ENCODE measurements at places on chromosomes 2 and 18. TPM values are rescaled to one million over a fixed set of nuclear protein-coding genes. Genes with fewer than 3 reads are reported as not detected.
A peak's percentile ranks its signal among the peaks of the same experiment; 100 is the strongest.

- no peak for DNase-seq
These were observed 208.0 kb upstream of the FBXO11 start for GRCh38 chr2:48114256-48114655.

GRCh38 chr2:61885896-61886603 lies 2.4 kb downstream of the CCT4 start:
- no peak for DNase-seq

DNA sequence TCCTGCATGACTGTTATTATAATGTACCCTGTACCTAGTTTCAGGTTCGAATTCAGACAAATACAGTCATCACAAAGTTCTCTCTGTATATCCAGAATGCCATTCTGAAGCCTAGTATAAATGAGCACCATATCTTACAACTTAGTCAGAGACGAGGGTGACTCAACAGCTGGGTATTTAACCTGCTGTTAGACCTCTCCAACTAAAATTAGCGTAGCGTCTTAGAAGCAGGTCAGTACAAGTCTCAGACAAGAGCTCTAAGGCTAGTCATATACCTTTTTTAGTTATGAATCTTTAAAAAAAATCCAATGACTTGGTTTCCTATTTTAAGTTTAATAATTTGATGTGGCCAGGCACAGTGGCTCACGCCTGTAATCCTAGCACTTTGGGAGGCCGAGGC lies 74.1 kb downstream of the CABYR start:
- no peak for DNase-seq

The RALBP1 gene
- 51.9 TPM for total RNA-seq

- DNase-seq = no peak
These were observed 122.0 kb downstream of the WDSUB1 start for GRCh38 chr2:159164457-159164911.

DNA sequence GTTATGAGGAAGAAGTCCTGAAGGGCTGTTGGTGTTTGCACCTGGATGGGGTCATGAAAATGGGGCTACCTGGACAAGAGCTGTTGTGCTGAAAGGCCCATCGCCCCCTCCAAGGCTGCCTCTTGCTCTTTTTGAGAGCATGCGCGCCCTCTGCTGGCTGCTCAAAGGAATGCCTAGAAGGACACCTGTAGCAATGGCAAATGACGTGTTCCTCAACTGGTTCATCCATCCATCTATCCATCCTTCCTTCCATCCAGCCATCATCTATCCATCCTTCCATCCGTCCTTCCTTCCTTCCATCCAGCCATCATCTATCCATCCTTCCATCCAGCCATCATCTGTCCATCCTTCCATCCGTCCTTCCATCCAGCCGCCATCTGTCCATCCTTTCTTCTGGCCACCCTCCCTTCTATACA lies 17.2 kb upstream of the RPL31 start:
- DNase-seq = peak; percentile 68

The DOK6 gene
- 4.0 TPM for total RNA-seq

- DNase-seq = no peak
These were observed 176.7 kb downstream of the SOX11 start for GRCh38 chr2:5868931-5869330.

The DPYSL5 gene
- total RNA-seq = 201 TPM

DNA sequence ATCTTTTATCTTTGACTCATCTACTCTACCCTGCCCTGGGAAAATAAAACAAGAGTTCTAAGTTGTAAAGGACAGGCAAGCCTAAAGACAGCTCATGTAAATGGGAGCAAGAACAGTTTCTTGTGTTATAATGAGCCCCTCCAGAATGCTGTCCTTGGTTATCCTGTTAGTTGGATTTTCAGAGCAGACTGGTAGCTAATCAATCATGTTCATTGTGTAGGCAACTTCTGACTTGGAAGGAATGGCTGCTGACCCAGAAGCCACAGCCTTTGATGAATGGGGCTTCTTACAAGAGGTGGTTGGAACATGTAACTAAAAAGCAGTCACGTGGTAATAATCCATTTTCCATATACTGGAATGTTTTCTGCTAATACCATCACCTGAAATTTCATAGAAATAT lies 254.2 kb downstream of the AGPS start:
- DNase-seq = no peak

The POTEJ gene
- total RNA-seq = not detected

DNA sequence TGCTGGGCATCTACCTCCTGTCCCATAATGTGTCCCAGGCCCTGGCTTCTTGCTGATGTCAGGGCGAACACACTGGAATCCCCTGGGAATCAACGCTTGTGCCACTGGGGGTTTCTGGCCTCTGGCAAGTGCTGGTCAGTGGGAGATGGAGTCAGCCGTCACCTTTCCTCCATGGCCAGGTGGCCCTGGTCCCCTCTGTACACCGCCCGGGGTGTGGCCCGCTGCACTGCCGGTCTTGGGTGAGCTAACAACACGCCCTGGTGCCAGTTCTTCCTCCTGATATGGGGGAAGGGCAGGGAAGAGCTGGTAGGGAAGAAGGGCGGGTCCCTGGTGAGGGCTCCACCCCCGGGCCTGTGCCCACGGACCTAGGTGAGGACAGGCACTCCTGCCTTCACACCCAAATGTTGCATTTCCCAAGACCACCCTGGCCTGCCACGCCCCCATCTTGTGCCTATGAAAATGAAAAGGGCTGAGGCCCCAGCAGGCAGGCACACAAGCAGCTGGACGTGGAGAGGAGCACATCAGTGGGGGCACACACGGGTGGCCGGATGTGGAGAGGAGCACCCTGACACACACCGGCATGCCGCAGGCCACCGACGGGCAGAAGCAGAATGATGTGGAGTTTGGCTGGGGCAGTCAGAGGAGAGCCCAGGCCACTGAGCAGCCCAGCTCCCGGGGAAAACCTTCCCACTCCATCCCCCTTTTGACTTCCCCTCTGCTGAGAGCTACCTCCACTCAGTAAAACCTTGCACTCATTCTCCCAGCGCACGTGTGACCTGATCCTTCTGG lies 140.5 kb downstream of the ASB1 start:
- no peak for DNase-seq

The TANC1 gene
- 13.2 TPM for total RNA-seq

The CASP8 gene
- 2.5 TPM for total RNA-seq

- no peak for DNase-seq
These were observed 1.0 kb upstream of the GPR35 start for GRCh38 chr2:240624011-240624949.

DNA sequence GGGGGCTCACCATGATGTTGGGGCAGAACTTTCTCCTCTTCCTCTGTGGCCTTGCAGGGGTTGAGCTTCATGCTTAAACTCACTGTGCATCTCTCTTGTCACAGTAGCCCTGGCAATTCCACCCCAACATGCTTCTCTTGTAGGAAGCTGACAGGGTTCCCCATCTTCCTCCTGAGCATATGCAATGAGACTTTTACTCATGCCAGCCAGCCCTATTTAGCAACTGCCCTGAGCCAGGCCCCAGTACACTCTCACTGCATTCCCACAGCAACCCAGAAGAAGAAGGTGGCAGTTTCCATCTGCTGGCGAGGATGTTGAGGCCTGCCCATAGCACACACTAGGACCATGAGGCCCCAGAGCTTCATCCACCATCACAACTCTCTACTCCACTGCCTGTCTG lies 72.2 kb upstream of the TEX51 start:
- no peak for DNase-seq

GRCh38 chr2:175057078-175057685 lies 52.0 kb upstream of the CHN1 start:
- no peak for DNase-seq

The C1QL2 gene
- total RNA-seq = not detected

- no peak for DNase-seq
These were observed 157.1 kb downstream of the BAZ2B start for GRCh38 chr2:159459279-159459678.

DNA sequence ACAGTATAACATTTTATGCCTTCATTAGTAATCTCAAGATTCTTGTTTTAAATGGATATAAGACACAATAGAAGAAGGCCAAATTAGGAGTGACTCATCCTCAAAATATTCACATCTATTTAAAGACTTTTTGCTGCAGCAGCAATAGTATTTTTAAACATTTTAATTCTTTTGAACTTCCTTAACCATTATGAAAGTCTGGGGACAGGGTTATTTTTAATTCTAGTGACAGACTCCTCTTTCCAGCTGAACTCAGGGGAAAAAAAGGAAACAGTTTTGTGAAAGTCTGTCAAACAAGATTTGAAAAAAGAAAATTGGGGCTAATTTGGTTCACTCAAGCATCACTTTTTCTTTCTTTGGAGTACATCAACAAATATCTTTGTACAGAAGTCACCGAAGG lies 541.8 kb downstream of the NUP35 start:
- DNase-seq = no peak

- DNase-seq = no peak
These were observed 160.4 kb downstream of the NUP35 start for GRCh38 chr2:183284606-183285005.

- no peak for DNase-seq
These were observed 1.6 kb upstream of the EPC2 start for GRCh38 chr2:148642891-148643416.

GRCh38 chr2:173611121-173611520 lies 256.4 kb downstream of the CDCA7 start:
- no peak for DNase-seq

GRCh38 chr2:141889788-141890187 lies 241.0 kb downstream of the LRP1B start:
- no peak for DNase-seq

- no peak for DNase-seq
These were observed 14.3 kb upstream of the MFF start for GRCh38 chr2:227310756-227311110.

GRCh38 chr2:104504331-104505073 lies 349.4 kb upstream of the POU3F3 start:
- no peak for DNase-seq

GRCh38 chr2:160996584-160996983 lies 163.6 kb upstream of the TANK start:
- no peak for DNase-seq

The CYTIP gene
- total RNA-seq = 0.35 TPM

The RHOB gene
- 150 TPM for total RNA-seq

- no peak for DNase-seq
These were observed 364.8 kb upstream of the MEIS1 start for GRCh38 chr2:66069937-66070720.

DNA sequence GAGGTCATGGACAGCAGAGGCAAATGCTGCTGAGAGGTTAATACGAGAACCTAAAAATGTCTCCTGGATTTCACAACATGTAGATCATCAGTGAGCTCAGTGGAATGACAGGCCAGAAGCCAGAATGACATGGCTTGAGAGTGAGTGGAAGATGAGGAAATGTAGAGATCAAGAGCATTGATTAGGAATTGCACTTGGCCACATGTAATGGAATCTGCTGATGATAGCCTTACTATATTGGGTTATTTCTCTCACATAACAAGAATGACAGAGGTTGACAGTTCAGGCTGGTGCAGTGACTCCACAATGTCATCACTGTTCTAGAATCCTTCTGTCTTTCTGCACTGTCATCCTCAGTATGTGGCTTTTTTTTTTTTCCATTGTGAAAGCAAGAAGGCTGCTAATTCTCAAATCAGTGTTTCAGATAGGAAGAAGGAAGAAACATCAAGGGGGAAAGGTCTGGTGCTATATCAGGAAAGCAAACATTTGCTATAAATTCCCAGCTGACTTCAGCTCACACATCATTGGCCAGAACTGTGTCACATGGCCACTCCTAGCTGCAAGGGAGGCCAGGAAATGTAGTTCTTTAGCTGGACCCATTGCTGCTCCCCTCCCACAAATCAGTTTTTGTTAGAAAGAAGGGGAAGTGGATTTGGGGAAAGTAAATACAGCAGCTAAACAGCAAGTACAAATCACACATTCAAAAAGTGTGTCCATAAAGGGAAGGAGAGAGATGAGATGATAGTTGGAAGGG lies 127.2 kb downstream of the FAM161A start:
- no peak for DNase-seq

- DNase-seq = no peak
These were observed 113.6 kb downstream of the DIS3L2 start for GRCh38 chr2:232075080-232075479.

- DNase-seq = no peak
These were observed 60.9 kb downstream of the ZFP36L2 start for GRCh38 chr2:43165378-43166069.

DNA sequence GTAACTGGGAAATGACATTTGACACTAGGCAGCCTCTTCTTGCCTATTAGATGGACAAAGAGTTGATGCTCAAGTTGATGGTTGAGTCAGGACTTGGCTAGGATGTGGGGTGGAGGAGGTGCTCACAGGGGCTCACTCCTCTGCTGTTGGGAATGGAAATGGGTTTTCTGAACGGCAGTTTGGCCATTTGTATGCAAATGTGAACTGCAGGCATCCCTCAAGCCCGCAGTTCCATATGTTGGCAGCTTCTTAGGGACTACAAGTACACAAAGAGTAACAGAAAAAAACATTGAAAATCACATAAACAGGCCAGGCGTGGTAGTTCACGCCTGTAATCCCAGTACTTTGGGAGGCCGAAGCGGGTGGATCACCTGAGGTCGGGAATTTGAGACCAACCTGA lies 80.8 kb downstream of the INPP5D start:
- no peak for DNase-seq

GRCh38 chr18:36015629-36016028 lies 43.1 kb downstream of the RMP24 start:
- DNase-seq = no peak

The RTN4 gene
- 204 TPM for total RNA-seq
